ENCODE measurements at places on chromosomes 6 and 20.

GRCh38 chr6:170032706-170033309 is 258.1 kb downstream of the DLL1 start:
- no peak for DNase-seq

DNA sequence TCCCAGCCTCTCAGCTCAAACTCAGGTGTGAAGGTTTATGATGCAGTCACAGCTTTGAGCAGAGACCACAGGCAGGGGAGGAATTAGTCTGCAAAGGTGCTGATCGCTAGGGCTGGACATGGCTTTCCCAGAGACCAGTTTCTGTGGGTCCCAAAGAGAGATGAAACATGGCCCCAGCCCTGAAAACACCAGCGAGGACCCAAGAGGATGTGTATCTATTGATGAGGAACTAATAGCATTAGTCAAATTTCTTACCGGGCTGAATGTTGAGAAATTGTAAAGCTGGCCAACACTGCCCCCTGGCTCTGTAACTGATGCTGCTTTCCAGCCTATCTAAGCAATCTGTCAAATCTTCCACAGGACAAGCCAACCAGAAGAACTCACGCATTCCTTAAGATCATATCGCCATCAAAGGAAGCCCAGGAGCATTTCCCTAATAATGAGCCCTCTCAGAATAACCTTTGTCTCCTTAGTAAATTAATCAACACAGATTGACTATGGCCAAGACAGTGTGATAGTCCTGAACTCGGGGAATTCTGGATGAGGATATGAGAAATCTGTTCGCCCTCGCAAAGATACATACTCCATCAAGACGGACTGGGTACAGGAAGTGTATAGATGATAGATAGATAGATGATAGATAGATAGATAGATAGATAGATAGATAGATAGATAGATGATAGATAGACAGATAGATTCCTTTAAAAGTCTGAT is 7.8 kb upstream of the ACSS1 start:
- peak; percentile 68 for DNase-seq

DNA sequence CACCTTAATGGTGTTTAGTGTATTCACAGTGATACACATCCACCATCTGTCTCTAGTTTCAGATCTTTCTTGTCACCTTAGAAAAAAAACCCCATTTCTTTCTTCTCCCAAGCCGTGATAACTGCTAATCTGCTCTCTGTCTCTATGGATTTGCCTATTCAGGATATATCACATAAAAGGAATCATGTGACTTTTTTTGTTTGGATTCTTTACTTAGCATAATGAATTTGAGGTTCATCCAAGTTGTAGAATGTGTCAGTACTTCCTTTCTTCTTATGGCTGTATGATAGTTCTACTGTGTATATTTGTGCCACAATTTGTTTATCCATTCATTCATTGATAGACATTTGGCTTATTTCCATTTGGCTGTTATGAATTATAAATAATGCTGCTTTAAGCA is 57.1 kb downstream of the ITCH start:
- no peak for DNase-seq

GRCh38 chr6:166333172-166333995 is 9.0 kb downstream of the SFT2D1 start:
- peak; percentile 27 for DNase-seq

GRCh38 chr6:108737594-108738546 is 110.4 kb upstream of the ARMC2 start:
- peak; percentile 55 for DNase-seq

- DNase-seq, result no peak
Observed at GRCh38 chr6:70112716-70113115, 190.2 kb downstream of the COL9A1 start.

- DNase-seq, result no peak
Observed at GRCh38 chr6:36776167-36776566, 63.1 kb downstream of the CPNE5 start.

GRCh38 chr6:31686483-31686882 is 5.6 kb upstream of the LY6G5C start:
- no peak for DNase-seq

DNA sequence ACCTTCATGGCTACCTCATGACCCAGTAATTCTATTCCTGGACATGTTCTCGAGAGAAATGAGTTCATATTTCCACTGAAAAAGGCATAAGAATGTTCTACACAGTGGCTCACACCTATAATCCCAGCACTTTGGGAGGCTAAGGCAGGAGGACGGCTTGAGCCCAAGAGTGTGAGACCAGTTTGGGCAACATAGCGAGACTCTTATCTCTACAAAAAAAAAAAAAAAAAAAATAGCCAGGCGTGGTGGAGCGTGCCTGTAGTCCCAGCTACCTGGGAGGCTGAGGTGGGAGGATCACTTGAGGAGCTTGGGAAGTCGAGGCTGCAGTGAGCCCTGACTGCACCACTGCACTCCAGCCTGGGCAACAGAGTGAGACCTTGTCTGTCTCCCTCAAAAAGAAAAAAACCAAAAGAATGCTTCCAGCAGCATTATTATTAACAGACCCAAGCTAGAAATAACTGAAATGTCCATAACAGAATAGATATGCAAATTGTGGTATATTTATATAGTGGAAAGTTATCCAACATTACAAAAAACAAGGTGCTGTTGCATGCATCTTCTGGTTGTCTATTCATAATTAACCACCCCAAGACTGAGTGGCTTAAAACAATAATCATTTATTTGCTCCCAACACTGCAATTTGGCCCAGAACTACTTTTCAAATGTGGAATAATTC is 9.4 kb upstream of the RAB44 start:
- DNase-seq, result no peak

DNA sequence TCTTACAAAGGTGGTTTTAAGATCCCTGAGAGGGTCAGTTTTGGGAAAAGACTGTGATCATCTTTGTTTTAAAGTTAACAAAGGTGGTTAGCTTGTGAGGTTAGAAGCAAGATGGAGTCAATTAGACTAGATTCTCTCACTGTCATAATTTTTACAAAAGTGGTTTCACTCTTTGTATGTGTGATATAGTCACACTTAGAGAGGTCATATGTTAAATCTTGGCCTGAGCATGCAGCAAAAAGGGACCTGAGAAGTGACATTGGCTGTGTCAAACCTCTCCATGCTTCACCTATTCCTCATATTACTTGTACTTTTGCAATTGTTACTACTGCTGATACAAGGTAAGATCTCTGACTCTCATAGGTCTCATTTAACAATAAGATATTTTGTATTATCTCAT is 368.0 kb downstream of the TBC1D32 start:
- DNase-seq, result no peak

DNA sequence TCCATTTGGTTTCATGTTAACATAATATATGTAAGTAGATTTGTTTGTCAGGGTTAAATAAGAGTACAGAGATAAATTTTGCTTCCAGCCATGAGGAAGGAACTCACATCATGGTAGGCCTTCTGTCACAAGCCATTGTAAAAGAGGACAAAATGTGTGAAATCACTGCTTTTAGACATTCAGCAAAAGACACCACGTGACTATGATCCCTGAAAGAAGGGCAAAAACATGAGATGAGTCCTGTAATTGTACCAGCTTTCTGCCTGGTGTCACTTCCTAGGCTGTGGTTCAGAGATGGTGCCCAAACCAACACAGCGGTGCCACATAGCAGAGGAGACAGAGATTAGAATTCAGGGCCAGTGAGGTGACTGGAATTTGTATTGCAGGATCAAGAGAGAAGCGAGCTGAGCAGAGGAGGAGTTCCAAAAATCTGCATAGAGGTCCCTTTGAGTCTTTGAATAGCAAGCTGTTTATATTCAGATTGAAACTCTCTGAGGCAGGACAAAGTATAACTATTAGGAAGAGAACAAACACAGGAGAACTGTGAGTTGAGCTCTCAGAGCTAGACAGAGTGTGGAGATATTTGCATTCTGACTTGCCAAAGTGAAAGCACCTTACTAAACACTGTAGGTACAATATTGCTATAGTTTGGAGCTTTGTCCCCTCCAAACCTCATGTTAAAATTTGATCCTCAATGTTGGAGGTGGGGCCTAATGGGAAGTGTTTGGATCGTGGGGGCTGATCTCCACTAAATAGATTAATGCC is 52.6 kb upstream of the PDE7B start:
- DNase-seq, result no peak

GRCh38 chr6:88867841-88868731 is 95.3 kb downstream of the RNGTT start:
- DNase-seq, result peak; percentile 5

GRCh38 chr6:84691978-84692623 is 72.3 kb downstream of the TBX18 start:
- no peak for DNase-seq

DNA sequence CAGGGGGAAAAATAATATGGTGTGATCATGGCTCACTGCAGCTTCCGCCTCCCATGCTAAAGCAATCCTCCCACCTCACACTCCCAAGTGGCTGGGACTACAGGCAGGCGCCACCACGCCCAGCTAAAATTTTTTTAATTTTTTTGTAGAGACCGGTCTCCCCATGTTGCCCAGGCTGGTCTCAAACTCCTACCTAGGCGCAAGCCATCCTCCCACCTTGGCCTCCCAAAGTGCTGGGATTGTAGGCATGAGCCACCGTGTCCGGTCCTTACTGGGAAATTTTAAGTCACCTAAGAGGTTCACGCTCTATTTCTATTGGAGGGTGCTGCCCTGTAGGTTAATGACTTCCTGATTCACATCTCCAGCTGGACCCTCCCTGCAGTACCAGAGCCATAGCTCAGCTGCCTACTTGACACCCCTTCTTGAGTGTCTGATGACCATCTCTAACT is 626 bp upstream of the CDK5RAP1 start:
- peak; percentile 5 for DNase-seq

DNA sequence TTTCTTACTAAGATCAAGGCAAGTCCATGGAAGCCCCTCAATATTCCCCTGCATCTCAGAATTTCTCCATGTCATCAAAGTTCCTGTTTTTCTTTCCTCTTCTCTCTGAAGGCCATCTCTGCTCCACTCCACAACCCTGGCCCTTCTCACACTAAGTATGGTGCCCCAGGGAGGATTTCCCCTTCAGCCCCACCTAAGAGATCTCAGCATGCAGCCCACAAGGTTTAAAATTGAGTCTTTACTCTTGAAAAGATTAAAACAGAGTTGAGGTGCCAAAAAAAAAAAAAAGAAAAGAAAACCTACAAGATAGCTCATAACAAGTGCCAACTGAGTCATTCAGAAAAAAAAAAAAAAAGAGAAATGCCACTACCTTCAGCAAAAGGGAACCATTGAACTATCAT is 36.5 kb upstream of the TNFAIP3 start:
- DNase-seq, result no peak

DNA sequence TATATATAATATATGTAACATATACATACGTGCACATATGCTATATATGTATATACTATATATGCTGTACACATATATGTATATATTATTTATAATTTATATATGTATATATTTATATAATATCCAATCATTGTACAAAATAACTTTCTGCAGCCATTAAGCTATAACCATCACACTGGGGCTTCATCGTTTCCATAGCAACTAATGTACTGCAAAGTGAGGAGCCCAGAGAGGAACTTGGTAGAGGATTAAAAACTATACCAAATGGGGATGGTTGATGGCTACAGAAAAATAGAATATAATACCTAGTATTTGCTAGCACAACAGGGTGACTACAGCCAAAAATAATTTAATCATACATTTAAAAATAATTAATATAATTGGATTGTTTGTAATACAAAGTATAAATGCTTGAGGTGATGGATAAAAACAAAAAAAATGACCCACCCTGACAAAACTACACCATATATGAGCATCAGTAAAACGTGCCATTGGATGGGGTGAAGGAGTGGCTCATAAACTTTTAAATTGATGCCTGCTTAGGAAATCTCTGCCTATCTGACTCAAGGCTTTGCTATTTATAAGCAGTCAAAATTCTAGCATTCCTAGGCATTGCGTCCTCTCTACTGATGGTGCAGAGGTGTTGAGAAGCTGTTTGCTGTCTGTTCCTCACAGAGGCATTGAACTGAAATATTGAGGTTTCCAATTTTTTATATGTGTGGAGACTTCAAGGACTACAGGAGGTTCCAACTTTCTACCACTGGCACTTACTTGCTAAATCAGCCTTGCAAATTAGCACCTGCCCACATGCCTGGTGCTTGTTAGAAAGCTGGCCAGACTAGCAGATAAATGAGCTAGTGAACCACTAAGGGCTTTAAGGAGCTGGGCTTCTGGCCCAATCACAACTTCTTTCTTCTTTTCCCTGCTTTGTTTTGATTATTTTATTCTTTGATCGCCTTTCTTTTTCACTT is 190.1 kb downstream of the SCP2D1 start:
- DNase-seq, result no peak

- DNase-seq, result no peak
Observed at GRCh38 chr6:53598265-53598907, 53.5 kb upstream of the GCLC start.

DNA sequence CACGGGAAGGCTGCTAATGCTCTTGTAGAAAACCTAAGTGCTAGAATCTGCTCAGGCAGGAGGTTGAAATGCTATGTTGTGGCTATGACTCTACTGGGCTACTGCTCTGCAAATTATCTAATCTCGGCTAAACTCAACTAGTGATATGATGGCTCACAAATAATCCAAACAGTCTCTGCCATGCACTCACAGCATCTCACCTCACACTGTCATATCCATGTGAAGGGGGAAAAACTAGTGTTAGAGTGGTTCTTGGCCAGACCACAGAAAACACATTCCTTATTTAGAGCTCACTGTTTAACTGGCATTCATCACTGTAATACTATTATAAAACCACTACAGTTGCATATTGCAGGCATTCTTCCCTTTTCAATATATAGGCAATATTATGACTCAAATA is 81.8 kb upstream of the DST start:
- no peak for DNase-seq

GRCh38 chr20:40986774-40987173 is 41.8 kb upstream of the TOP1 start:
- no peak for DNase-seq
